Activated naive CD4-positive, alpha-beta T cell treated with Interleukin-2 at 50 U/mL for 16 hours (primary cell): ENCODE measurements at places on chromosomes 1 and 21.

DNA sequence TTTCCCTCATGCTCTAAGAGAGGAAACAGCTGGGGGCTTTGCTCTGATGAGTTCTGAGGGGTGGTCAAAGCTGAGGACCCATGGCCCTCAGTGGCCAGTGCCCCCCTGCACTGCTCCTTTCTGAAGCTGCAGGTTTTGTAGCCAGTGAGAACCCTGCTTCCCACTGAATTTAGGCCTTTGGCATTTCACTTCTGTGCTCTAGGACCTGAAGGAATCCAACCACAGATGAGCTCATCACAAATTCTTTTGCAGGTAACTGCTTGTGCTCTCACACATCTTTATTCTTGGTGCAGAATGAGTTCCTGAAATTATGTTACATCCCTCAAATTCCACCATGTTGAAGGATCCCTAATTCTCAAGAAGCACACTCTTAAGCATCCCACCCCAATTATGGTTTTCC lies 248.7 kb upstream of the IRF2BP2 start:
- DNase-seq: no peak

- DNase-seq: no peak
These were observed 71.5 kb downstream of the DDAH1 start for GRCh38 chr1:85393490-85393889.

- no peak for DNase-seq
These were observed 28.0 kb downstream of the KIAA2013 start for GRCh38 chr1:11898086-11898785.

DNA sequence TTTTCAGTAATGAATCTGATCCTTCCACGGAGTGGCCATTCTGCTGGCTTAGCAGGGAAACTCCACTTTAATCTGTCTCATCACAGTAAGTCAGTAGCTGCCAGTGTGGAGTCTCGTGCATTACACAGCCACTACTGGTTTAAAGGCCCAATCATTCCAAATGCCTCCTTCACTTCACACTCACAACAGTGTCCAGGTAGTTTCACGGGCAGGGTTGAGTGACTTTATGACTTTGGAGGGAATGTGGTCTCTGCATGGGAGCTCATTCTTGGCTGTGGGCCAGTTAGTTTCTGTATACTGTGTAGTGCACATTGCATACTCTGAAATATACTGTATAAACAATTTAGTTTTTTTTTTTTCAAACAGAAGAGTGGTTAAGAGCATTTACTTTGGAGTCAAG lies 34.6 kb upstream of the C1orf87 start:
- DNase-seq: no peak
